Ovary (tissue), 10 donors: ENCODE measurements at places on chromosomes 5 and 9.

- no peak for DNase-seq
These were observed 46.6 kb upstream of the SLC12A2 start for GRCh38 chr5:128036950-128037349.

- DNase-seq = no peak
These were observed 26.7 kb downstream of the OCLN start for GRCh38 chr5:69519285-69519684.

- DNase-seq = no peak
These were observed 4.1 kb downstream of the OBP2B start for GRCh38 chr9:133204993-133205336.

DNA sequence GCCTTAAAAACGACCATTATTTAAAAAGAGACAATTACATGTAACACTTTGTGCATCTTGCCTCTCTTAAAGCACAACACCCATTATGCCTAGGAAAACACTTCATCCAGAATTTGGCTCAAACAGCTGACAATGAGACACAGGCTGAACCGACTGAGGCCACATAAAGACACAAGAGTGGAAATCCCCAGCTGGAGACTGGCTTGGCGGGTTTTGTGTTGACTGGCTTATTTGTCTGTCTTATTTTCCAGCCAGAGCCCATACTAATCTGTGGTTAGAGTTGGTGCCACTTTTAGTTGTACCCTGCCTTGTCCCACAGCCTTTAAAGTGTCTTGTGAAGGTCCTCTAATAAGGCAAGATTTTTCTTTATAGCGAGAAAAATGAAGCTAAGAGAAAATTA is 21.2 kb downstream of the TRIM14 start:
- no peak for DNase-seq

DNA sequence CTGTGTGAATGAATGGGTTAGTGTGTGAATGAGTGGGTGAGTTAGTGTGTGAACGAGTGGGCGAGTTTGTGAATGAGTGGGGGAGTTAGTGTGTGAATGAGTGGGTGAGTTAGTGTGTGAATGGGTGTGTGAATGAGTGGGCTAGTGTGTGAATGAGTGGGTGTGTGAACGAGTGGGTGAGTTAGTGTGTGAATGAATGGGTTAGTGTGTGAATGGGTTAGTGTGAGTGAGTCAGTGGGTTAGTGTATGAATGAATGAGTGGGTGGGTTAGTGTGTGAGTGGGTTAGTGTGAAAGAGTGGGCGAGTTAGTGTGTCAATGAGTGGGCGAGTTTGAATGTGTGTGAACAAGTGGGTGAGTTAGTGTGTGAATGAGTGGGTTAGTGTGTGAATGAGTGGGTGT is 35.5 kb downstream of the NKD2 start:
- DNase-seq = no peak

- DNase-seq = no peak
These were observed 97.6 kb downstream of the PRELID2 start for GRCh38 chr5:145737578-145737977.

DNA sequence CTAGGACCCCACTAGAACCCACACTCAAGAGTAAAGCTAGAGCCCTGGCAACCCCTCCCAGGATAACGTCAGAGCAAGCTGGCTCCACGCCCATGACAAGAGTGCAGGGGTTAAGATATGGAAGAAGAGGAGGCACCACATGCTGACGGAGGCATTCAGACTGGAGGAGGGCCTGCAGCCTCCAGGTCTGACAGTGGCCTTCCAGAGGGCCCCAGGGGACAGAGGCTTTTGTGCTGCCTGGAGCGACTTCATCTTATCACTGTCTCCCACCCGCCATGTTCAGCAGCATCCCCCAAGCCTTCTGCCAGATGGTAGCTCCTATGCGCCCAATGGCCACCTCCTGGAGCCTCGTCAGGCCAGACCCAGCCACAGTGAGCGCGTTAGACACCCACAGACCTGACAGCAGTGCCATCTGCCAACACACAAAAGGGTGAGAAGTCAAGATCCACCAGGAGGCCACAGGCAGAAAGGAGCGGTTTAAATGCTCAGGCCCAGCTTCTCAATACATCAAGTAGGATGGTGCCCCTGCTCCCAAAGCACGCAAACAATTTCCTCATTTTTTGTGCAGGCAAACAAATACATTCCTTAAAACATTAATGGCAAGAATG is 65.8 kb downstream of the C5orf15 start:
- DNase-seq = no peak

- no peak for DNase-seq
These were observed 58.7 kb downstream of the RAB3C start for GRCh38 chr5:58641533-58641932.
